Epithelial cell of proximal tubule (primary cell): ENCODE measurements at places on chromosomes 16 and 17.

DNA sequence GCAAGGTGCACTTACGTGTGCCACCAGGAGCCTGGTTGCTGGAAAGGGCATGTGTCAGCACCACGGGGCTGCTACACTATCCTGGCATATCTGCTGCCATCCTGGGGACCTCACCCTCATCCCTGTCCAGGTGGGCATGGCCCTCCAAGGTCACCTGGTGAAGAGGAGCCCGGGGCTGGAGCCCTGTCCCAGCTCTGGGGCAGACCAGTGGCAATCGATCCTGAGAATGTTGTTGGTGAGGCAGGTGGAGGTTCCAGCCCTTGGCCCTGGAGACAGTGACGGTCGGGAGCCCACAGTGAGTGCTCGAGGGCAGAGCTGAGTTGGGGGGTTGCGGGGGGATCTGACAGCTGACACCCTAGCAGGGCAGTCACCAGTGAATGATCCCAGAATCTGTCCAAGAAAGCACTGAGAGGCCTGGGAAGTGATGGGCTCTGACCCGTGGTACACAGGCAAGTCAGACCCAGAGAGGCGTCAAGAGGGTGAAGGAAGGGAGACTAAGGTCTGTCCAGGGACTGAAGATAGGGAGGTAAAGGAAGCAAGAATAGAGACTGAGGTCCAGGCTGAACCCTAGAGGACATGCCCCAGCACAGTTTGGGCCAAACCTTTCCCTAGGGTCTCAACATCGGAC, 17.6 kb downstream of the POLR3K start:
- no peak for DNase-seq

- no peak for DNase-seq
Measured at GRCh38 chr16:813204-813915, 12.8 kb upstream of the GNG13 start.

GRCh38 chr16:2828876-2829430, 1.1 kb upstream of the ZG16B start:
- DNase-seq, result no peak

DNA sequence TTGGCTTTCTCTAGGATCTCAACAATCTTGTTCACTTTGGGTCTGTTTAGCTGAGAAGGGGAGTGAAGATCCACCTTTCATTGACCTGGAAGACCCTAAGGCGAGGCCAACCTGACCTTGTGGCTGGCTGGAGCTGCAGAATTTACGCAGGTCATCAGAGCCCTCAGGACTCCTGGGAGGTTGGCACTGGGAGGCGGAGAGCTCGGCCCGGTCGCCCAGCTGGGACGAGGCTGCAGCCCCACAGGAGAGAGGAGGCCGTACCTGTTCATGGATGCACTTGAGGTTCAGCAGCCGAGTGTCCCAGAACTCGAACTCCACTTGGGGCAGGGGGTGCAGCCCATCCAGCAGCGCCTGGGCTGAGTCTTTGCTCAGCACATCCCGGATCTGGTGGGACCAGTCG, 5.9 kb downstream of the DNAH17 start:
- no peak for DNase-seq

DNA sequence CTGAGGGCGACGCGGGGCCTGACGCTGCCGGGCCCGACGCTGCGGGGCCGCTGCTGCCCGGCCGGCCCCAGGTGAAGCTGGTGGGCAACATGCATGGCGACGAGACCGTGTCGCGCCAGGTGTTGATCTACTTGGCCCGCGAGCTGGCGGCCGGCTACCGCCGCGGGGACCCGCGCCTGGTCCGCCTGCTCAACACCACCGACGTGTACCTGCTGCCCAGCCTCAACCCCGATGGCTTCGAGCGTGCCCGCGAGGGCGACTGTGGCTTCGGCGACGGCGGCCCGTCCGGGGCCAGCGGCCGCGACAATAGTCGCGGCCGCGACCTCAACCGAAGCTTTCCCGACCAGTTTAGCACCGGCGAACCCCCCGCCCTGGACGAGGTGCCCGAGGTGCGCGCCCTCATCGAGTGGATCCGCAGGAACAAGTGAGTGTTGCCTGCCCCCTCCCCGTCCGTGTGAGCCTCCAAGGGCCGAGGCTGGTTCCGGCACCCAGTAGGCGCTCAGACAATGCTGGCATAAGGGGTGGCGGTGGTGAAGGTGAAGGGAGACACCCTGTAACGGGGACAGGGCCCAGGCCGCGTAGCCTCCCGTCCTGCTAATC, 676 bp downstream of the CPD start:
- no peak for DNase-seq

GRCh38 chr17:66135219-66135618, 56.7 kb downstream of the CEP112 start:
- no peak for DNase-seq

DNA sequence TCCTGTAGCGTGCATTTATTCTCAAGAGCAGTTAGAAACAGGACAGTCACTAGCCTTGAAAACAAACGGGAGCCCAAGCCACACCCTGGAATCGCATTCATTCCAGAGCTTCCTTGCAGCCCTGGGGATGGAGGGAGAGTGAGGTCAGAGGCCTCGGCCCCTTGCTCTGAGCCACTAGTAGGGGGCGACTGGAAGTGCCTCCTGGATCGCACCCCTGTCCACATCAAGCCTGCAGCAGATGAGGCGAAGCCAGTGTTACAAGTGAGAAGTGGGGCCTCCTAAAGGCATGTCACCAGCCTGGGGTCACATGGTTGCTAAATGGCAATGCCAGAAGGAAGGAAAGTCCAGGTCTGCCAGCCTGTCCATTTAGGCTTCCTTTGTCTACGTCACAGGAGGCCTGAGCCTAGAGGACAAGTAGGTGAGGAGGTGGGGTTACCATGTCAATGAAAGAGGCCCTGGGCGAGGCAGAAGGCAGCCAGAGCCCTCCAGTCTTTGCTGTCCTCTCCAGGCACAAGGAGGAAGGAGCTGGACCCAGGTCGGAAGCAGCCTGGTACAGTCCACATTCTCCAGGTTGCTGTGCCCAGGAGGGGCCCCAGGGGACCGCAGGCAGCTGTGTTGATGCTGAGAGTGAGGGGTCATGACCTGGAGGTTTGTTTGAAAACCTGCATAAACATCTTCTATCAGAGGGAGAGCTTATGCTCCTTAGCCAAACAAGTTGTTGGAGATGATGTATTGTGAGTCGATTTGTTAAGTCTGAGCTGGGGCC, 3.0 kb upstream of the RCVRN start:
- DNase-seq, result no peak

GRCh38 chr17:80036715-80037477, 454 bp downstream of the CCDC40 start:
- DNase-seq, result no peak

GRCh38 chr16:66538910-66539309, 11.0 kb downstream of the TK2 start:
- DNase-seq, result no peak
